ENCODE measurements at places on chromosomes 7 and 10.

- no peak for DNase-seq
Observed at GRCh38 chr10:30687698-30688213, 58.2 kb upstream of the LYZL2 start.

DNA sequence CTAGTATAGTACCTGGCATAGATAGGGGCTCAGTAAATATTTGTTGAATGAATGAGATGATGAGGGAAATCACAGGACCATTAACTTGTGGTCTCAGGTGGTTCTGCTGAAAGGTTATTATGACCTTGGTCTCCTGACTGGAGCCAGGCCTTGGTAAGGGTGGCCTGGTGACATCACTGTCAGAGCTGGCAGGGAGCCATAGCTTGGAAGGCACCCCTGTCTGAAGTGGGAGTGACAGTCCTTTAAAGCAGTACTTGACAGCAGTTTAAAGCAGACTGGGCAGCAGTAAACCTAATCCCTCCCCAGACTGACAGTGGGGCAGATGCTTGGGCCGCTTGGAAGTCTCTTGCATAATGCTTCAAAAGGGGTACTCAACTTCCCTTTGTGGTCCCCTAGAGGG is 13.4 kb downstream of the DPCD start:
- no peak for DNase-seq

GRCh38 chr7:98234429-98235147 is 17.4 kb downstream of the TECPR1 start:
- no peak for DNase-seq

DNA sequence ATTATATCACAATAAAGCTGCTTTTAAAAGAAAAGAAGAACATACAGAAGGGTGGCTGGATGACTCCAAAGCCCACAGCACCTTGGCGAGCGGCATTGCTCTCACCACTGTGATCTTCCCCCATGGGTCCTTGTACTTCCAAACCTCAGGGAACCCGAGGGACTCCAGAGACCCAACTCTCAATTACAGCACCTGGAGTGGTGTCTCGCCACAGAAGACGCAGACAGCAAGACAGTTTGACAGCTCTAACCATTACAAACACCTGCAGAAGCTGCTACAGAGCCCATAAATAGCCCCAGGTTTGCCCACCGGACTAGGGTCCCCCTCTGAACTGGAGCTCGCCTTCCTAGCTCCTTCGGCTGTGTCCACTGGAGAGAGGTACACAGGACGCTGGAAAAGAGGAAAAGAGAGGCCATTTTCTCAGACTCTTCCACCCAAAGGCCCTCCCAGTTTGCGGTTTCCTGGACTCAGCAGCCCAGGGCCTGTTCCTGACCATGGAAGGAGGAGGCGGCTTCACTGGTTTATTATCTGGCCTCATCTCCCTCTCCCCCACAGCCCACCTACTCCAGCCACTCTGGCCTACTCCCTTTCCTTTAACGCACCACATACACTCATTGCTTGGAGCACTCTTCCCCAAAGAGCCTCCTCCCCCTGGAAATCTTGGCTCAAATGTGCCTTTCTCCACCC is 1.9 kb downstream of the PIK3AP1 start:
- no peak for DNase-seq

- no peak for DNase-seq
Observed at GRCh38 chr7:47610506-47611044, 28.7 kb upstream of the TNS3 start.

GRCh38 chr7:68770649-68771048 is 827.6 kb upstream of the AUTS2 start:
- peak; percentile 61 for DNase-seq

GRCh38 chr7:86558680-86559501 is 84.8 kb upstream of the GRM3 start:
- no peak for DNase-seq

DNA sequence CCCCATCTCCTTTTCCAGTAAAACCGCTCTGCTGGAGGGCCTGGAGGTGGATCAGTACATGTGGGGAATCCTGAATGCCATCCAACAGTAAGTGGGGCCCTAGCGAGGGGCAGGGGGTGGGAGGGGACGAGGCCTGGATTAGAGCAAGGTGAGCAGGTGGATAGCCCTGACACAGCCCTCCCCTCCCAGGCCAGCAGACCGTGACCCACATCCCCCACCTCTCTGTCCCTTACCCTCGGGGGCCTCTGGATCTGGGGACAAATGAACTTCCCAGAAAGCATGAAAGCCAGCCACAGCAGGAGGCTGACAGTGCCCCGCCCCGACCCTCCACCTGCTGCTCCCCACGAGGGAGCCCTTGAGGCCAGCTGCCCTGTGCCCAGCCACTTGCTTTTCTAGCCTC is 41.8 kb upstream of the PPIF start:
- DNase-seq: no peak

GRCh38 chr10:60937784-60938654 is 6.0 kb downstream of the RHOBTB1 start:
- no peak for DNase-seq

- DNase-seq: no peak
Observed at GRCh38 chr10:90204956-90205314, 503.5 kb downstream of the KIF20B start.

DNA sequence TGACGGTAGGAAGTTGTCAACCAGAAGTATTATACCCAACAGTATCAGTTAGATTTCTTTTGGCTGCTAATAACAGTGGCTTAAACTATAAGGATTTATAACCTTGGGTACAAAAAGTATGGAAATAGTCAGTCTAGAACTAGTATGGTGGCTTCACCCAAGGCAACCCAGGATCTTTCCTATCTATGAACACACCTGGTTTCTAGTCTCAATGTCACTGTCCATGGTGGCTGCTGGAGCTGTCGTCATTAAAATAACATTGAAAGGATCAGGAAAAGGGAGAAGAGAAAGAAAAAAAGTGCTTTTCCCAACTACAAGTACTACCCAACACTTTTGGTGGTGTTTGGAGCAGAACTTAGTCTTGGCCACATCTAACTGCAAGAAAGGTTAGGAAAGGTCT is 27.7 kb downstream of the PHTF2 start:
- DNase-seq: no peak

GRCh38 chr10:102287538-102287937 is 42.2 kb downstream of the GBF1 start:
- DNase-seq: no peak

- DNase-seq: no peak
Observed at GRCh38 chr7:130381468-130382312, 1.4 kb downstream of the CPA1 start.

DNA sequence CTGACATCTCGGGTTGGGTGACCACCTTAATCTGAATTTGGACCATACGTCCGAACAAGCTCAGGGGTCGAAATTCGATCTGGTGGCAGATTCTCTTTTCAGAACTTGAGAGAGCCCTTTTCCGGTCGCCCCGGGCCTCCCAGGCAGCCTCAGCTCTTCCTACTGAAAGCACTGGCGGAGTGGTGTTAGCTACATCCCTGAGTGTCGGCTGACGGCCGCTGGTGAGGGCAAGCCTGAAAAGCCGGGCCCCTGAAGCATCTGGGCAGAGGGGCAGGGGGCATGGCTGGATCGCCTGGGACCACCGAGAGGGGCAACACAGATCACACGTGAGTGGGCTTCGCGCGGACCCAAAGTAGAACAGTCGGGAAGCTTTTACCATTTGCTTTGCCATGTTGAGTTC is 116.1 kb downstream of the SMURF1 start:
- DNase-seq: no peak

- peak; percentile 37 for DNase-seq
Observed at GRCh38 chr7:8638076-8638475, 204.7 kb downstream of the NXPH1 start.

DNA sequence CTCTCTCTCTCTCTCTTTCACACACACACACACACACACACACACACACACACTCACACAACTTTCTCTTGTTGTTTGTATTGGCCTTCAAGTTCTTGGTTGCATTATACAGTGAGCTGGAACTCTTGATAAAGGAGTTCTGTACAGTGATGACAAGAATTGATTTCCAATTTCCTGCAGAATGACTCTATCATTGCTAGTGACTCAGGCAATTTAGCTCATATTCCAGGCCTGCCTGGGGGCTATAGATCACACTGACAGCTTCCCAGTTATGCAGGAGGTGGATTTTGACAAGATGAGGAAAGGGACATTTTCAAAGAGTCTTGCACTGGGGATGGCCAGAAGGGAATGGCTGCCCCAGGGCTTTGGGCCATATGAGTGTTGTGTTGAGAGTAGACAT is 508.8 kb downstream of the TYW1 start:
- no peak for DNase-seq

DNA sequence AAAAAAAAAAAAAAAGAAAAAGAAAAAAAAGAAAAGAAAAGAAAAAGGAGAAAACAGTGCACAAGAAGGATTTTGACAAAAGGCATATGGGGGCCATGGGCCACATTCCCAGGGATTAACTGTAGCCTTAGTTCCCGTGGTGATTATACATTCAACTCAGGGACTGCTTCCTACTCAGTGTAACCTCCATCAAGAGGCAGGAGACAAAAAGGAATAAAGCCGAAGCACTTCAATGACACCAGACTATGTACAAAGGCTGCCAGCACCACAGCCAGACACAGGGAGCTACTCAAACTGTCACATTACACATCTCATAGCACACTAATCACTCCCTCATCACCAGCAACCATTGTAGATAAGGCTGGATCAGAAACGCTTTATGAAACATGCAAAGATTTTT is 5.1 kb upstream of the PMPCB start:
- no peak for DNase-seq

DNA sequence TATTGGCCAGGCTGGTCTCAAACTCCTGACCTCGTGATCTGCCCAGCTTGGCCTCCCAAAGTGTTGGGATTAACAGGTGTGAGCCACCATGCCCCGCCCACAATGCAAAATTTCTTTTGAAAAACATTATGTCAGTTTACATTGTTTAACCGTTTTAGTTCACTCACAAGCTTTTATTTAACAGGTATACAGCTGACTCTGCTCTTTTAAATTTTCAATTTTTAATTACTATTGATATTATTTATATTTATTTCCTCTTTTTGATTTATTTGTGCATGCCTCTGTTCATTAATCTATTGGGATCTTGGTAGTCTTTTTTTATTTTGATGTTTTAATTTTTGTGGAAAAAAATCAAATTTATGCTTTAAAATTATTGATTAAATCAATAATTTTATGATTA is 16.9 kb downstream of the ZKSCAN5 start:
- no peak for DNase-seq

DNA sequence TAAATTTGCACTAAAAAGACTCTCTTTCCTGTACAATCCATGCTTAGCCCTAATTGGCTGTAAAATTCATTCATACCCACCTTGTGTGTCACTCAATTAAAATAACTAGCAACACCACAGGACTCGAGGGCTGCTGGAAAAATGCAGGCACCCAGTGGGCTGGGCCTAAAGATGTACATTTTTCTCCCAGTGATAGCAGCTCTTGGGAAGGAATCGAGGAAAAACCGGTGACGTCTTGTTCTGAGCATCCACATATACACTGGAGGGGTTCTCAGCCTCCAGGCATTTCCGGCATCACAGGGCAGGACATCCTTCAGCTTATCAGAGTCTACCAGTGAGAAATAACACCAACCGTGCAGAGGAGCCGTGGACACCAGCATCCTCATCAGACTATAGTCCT is 85.8 kb upstream of the PITRM1 start:
- no peak for DNase-seq

DNA sequence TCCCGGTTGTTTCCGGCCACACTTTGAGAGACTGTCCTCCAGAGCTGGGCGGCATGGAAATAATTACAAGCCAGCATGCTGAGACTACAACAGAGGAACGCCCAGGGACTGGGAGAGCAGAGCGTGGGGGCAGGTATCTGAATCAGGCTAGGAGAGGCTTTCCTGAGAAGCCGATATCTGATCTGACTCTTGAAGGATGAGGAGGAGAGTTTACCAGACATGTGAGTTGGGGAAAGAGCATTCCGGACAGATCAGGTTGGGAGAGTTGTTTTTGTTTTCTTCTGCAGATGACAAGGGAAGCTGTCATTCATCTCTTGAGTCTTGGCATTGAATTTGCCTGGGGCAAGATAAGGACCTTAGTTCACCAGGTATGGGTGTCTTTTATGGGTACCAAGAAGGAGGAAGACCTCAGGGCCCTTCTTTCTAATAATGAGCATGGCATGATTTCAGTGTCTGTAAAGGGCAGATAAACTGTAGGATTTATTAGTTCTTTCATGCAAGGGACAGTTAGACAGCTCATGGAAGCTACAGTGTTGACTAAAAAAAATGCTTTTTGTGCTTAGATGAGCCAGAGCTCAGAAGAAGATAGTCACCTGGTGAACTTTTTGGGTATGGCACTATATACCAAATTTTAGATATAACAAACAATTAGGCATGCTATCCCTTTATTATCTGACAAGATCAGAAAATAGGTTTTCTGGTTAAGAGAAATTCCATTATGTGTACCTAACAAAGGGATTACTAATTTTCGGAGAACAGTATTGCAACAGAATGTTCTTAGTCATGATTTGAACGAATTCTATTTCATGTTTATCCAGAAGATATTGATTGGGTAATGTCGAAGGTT is 36.2 kb downstream of the WBP1L start:
- no peak for DNase-seq

GRCh38 chr10:111429288-111430028 is 352.6 kb downstream of the ADRA2A start:
- no peak for DNase-seq

DNA sequence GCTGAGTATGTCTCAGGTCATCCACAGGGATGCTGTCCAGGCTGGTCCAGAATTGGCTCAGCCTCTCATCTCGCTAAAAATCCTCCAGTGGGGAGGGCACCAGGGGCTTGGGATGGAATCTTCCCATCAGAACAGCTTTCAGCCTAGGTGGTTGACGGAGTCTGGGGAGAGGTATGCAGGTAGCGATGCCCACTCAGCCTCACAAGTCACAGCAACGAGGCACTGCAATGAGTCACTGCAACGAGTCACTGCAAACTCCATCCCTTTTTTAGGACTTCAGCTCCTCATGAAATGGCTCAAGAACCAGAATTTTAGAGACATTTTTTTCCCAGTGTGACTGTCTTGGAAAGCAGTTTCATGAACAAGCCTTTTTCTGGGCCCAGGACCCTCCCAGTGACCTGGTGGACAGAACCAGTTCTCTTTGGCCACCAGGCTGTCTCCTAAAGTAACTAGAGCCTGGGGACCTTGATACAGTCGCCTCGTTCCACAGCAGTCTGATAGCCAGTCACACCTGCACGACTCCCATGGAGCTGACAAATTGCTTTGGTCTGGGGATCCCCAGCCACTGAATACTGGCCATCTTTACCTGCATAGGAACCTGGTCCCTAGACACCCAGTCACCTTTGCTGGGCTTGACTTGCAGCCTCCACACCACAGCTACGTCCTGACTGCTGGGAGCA is 41.3 kb upstream of the PPP2R2D start:
- DNase-seq: no peak

- DNase-seq: no peak
Observed at GRCh38 chr7:131921016-131921415, 364.6 kb upstream of the PODXL start.

Measured in NCI-H187 treated with DMSO at 0.1 percent for 48 hours (cell line).